MG63 (cell line): ENCODE measurements at places on chromosomes 3 and 15. TPM values are rescaled to one million over a fixed set of nuclear protein-coding genes. Genes with fewer than 3 reads are reported as not detected.

GRCh38 chr3:38542401-38543298 is 46.5 kb downstream of the EXOG start:
- no peak for DNase-seq

- no peak for DNase-seq
Measured at GRCh38 chr3:34263101-34263621, 464.7 kb downstream of the PDCD6IP start.

DNA sequence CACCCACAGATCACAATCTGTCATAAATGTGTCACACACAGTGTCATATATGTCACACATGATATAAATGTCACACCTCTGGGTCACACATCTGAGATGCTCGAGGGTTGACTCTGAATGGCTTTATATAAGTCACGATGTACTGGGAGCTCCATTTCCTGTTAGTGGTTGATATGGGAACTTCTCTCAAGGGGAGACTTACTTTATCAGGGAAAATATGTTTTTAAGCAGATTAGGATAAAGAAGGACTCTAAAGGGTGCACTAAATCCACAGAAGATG is 83.9 kb upstream of the MEF2A start:
- DNase-seq = no peak

GRCh38 chr3:109353057-109353456 is 15.7 kb upstream of the DPPA4 start:
- DNase-seq = no peak

DNA sequence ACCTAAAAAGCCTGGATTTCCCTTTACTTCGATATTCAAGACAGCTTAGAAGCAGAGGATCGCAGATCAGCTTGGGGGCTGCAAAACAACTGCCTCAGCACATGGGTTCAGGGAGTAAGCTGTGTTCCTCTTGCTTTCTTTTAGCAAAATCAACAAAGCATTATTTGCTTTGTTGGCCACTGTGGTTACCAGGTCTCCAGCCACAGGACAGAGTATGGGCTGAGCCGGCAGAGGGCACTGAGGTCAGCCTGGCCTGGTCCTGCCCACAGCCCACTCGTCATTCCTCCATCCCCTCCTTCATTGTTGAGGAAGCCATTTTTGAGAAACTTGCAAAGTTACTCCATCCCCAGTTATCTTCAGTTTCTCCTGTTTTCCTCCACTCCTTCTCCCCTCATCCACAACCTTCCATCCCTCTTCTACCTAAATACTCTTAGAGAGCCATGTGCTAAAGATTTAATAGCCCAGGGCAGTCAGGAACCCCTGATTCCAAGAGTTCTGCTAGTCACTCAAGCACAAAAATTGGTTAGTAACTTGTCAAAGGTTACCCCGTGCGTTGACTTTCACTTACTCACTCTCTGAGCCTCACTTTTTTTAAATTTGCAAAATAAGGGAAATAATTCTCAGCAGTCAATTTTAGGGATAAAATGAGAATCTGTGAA is 60.0 kb upstream of the HES1 start:
- peak; percentile 33 for DNase-seq

- DNase-seq = no peak
Measured at GRCh38 chr3:101709126-101709525, 15.3 kb upstream of the CEP97 start.

DNA sequence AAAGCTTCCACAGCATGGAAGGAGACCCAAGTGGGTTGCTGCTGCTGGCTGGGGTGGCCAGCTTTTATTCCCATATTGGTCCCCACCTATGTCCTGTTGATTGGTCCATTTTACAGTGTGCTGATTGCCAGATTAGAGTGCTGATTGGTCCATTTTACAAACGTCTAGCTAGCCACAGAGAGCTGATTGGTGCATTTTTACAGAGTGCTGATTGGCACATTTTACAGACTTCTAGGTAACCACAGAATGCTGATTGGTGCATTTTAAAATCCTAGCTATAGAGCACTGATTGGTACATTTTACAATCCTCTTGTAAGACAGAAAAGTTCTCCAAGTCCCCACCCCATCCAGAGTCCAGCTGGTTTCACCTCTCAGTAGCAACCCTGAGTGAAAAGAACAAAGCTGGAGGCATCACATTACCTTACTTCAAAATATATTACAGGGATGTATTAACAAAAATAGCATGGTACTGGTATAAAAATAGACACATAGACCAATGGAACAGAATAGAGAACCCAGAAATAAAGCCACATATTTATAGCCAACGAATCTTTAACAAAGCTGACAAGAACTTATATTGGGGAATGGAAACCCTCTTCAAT is 7.5 kb upstream of the ACVR2B start:
- no peak for DNase-seq

- no peak for DNase-seq
Measured at GRCh38 chr15:72423256-72423655, 25.2 kb downstream of the TMEM202 start.

GRCh38 chr15:69616558-69616957 is 163.9 kb downstream of the RPLP1 start:
- DNase-seq = no peak

DNA sequence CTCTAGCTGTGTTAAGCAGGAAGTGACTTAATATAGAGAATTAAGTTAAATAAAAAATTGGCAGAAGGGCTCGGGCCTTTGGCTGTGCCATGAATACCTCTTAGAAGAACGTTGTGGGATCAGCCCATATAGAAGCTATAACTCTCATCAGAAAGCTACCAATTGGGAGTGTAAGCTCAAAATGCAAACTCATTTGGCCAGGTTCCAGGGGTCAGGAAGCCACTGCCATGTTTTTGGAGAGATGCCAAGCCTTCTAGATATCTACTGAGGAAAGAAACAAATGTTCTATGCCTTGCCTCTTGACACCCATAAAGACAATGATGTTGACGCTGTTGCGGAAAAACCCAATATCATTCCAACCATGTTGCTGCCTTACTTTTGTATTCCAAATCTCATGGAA is 475.2 kb upstream of the TGFBR2 start:
- no peak for DNase-seq

DNA sequence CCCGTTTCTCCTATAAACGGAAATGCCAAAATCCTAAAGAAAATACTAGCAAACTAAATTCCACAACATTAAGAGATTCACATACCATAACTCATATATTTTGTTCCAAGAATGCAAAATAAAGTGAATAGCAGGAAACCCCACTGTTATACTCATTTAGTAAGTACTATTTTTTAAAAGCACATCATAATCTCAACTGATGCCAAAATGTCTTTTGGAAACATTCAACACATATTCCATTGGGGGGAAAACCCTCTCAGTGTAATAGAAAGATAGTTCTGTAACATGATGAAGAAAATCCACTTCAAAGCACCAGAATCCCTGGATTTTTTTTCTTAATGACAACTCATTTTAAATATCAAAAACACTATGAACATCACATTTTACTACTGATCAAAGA is 93.0 kb upstream of the EIF1B start:
- no peak for DNase-seq

DNA sequence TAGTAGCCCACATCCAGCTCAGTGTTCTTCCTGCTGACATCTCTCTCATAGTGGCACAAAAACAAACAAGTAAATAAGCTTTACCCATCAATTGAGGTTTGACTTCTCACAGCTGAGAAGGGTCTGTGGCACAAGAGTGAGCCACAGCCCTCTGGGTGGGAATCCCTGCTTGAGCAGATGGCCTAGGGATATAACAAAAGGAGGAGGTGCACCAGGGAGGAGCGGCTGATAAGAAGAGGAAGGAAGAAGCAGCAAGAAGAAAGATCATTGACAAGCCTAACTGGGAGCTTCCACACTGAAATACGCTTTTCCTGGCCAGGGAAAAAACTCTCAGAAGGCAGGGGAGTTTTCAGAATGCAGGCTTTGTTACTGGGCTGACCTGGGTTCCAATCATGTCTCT is 279.8 kb downstream of the UACA start:
- no peak for DNase-seq

LHFPL4 gene
- 0.69 and 1.2 TPM in 2 replicates for total RNA-seq

CRYBG3 gene
- 5.1 and 6.5 TPM in 2 replicates for total RNA-seq

LYZL4 gene
- total RNA-seq = not detected in 2 replicates

IQCH gene
- total RNA-seq = 2.2 and 3.5 TPM in 2 replicates

QARS1 gene
- 97.3 and 152 TPM in 2 replicates for total RNA-seq

GPR62 gene
- total RNA-seq = not detected in 2 replicates

CATSPER2 gene
- 0.46 and 0.52 TPM in 2 replicates for total RNA-seq
